ENCODE measurements at places on chromosomes 13 and 19.

GRCh38 chr13:66296875-66297274 lies 933.3 kb downstream of the PCDH9 start:
- no peak for DNase-seq
- H3K4me1 ChIP-seq, result no peaks in the 10 kb centered on the region
- no peak overlapping the region for H3K27ac ChIP-seq
- no peaks in the 10 kb centered on the region for H3K36me3 ChIP-seq
- no peak overlapping the region for H3K4me3 ChIP-seq

DNA sequence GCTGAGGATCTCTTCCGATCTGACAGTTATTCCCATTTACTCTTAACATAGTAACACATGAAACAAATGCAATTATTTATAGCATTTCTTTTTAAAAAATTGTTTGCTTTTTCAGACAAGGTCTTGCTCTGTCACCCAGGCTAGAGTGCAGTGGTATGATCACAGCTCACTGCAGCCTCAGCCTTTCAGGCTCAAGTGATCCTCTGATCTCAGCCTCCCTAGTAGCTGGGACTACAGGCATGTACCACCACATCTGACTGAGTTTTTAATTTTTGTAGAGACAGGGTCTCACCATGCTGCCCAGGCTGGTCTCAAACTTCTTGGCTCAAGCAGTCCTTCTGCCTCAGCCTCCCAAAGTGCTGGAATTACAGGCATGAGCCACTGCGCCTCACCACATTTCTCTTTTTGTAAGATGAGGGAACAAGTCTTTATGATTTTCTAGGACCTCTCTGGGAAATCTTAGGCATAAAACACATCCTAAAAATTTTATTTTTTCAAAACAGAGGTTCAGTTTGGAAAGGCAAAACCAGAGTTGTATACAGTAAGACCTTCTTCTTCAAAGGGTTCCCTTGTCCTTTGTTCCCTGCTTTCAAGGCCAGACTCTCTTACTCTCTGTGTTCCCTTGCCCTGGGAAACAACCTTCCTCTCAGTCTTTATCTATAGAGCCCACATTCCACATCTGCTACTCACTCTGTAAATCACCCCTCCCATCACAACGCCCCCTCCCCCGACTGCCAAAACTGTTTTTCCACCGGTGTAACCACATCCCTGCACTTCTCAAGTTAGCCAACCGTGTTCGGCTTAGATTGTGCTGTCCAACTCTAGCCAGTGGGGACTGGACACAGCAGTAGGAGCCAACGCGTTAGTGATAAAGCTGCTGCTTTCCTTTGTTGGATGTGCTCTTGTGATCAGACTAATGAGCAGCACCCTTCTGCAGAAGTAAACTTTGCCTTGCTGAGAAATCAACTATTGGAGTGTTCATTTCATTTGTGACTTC lies 56.2 kb downstream of the DHRS12 start:
- H3K27ac ChIP-seq, result no peak overlapping the region
- no peak overlapping the region for H3K4me3 ChIP-seq
- no peak for DNase-seq
- no peaks in the 10 kb centered on the region for H3K4me1 ChIP-seq

DNA sequence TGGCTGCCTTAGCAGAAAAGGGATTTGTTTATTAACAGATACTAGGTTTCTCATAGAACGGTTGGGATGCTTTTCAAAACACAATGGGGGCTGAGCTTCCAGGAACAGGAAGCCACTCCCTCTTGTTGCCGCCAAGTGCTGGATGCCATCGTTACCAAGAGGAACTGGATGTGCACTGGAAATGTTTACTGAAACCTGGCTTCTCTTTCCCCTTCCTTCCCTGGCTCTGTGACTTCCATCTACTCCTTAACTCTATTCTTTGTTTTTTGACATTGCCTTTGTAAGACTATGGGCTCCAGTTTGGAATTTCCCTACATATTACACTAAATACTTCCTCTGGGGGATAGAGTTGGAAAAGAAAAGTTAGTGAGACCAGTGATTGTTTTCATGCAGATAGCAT lies 11.7 kb upstream of the KL start:
- H3K4me3 ChIP-seq, result no peak overlapping the region
- DNase-seq, result no peak
- peaks cover 24% of the 10 kb centered on the region for H3K27me3 ChIP-seq

DNA sequence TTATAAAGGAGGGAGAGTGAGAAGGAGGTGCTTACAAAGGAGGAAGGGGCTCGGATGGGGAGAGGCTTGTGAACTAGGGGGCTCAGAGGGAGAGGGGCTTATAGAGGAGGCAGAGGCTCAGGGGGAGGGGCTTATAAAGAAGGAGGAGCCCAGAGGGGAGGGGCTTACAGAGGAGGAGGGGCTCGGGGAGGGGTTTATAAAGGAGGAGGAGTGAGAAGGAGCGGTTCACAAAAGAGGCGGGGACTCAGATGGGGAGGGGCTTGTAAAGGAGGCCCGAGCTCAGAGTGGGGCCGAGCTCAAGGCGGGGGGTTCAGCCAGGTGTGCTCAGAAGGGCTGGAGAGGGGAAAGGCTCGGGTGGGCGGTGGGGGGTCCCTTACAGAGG lies 500 bp downstream of the SMIM24 start:
- no peak for DNase-seq
- H3K27ac ChIP-seq, result no peak overlapping the region
- H3K27me3 ChIP-seq, result peaks cover 22% of the 10 kb centered on the region

DNA sequence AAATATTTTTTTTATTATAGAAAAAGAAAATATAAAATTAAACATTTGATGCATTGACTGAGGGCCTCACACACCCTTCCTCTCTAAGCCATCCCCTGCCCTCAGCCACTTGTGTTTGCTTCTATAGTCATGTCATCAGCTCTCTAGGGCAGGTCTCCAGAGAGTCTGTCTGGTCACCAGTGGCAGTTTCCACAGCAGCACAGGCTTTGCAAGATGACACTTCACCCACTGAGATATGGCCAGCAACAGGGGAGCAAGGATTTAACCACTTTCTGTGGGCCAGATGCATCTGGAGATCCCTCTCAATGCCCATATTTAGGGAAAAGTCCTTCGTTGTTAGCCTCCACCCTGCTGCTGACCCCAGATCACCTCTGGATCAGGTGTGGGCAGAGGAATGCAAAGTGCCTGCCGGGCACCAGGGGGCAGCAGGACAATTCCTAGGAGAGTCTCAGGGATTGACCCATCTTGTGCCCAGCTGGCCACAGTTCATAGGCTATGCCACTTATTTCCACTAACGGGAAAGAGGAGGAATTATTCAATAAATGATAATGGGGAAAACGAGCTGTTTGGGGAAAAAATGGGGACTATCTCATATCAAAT lies 4.8 kb downstream of the ABCC4 start:
- H3K36me3 ChIP-seq, result peaks cover 1% of the 10 kb centered on the region
- no peak for DNase-seq
- no peak overlapping the region for H3K4me3 ChIP-seq
- H3K27ac ChIP-seq, result no peak overlapping the region
- peaks cover 16% of the 10 kb centered on the region for H3K4me1 ChIP-seq
- no peaks in the 10 kb centered on the region for H3K27me3 ChIP-seq

DNA sequence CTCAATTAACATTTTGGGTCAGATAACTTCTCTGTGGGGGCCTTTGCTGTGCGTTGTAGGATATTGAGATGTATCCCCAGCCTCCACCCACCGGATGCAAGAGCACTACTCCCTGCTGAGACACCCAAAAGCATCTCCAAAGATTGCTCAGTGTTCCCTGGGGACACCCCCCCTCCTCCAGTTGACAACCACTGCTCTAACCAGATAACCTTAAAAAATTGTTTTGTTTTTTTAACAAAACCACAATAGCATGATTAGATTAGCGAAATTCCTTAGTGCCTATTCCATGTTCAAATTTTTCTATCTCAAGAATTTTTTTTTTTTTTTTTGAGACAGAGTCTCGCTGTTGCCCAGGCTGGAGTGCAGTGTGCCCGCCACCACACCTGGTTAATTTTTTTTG lies 2.6 kb upstream of the EPN1 start:
- H3K36me3 ChIP-seq, result peaks cover 63% of the 10 kb centered on the region
- H3K27me3 ChIP-seq, result no peaks in the 10 kb centered on the region
- H3K4me3 ChIP-seq, result no peak overlapping the region
- peaks cover 43% of the 10 kb centered on the region for H3K4me1 ChIP-seq
- H3K27ac ChIP-seq, result no peak overlapping the region

DNA sequence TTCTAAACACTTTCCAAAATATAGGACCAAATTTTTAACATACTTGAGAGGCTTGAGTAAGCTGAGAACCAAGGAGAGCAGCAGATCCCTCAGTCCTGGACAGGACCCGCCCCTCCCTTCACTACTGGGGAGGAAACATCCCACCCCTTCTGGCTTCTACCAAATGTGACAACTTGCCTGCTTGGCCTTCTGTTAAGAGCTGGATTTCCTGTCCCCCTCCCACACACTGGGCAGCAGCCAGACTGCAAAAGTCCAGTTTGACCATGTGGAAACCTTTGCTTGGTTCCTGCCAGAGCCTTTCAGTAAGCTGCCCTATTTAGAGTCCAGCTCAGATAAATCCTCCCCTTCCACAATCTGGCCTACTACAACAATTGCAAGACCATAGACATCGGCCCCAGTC lies 84.3 kb downstream of the FGF14 start:
- peaks cover 7% of the 10 kb centered on the region for H3K27me3 ChIP-seq
- no peaks in the 10 kb centered on the region for H3K4me1 ChIP-seq
- H3K4me3 ChIP-seq, result no peak overlapping the region
- no peak for DNase-seq
- no peak overlapping the region for H3K27ac ChIP-seq

DNA sequence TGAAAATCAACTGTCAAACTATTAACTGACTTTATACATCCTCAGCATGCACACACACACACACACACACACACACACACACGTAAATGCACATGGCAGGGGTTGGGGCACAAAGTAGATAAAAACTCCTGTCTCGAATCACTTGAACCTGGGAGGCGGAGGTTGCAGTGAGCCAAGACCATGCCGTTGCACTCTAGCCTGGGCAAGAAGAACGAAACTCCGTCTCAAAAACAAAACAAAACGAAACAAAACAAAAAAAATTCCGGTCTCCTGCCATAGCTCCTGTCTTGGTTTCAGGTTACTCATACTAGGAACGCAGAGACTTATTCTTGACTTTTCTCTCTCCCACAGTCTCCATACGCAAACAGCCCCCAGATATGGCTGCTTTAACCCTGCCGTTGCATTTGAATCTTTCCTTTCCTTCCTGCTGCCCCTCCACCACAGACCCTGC lies 148.9 kb downstream of the SHISA2 start:
- H3K4me1 ChIP-seq, result peaks cover 4% of the 10 kb centered on the region
- H3K36me3 ChIP-seq, result no peaks in the 10 kb centered on the region
- H3K27me3 ChIP-seq, result peaks cover 23% of the 10 kb centered on the region
- no peak for DNase-seq
- H3K27ac ChIP-seq, result no peak overlapping the region

- no peak for DNase-seq
- no peak overlapping the region for H3K27ac ChIP-seq
- no peaks in the 10 kb centered on the region for H3K4me1 ChIP-seq
- H3K4me3 ChIP-seq, result no peak overlapping the region
- H3K36me3 ChIP-seq, result no peaks in the 10 kb centered on the region
These were observed 329.1 kb downstream of the SLITRK5 start for GRCh38 chr13:88000239-88000638.

- H3K4me3 ChIP-seq, result peak overlapping the region; percentile 71
- no peaks in the 10 kb centered on the region for H3K27me3 ChIP-seq
- peaks cover 57% of the 10 kb centered on the region for H3K4me1 ChIP-seq
- H3K27ac ChIP-seq, result peak overlapping the region; percentile 94
- H3K36me3 ChIP-seq, result peaks cover 54% of the 10 kb centered on the region
These were observed 6.7 kb downstream of the POLR2E start for GRCh38 chr19:1088416-1089010.

GRCh38 chr13:41561170-41561569 lies 103.8 kb downstream of the RGCC start:
- H3K4me1 ChIP-seq, result no peaks in the 10 kb centered on the region
- no peak overlapping the region for H3K4me3 ChIP-seq
- H3K36me3 ChIP-seq, result peaks cover 6% of the 10 kb centered on the region

DNA sequence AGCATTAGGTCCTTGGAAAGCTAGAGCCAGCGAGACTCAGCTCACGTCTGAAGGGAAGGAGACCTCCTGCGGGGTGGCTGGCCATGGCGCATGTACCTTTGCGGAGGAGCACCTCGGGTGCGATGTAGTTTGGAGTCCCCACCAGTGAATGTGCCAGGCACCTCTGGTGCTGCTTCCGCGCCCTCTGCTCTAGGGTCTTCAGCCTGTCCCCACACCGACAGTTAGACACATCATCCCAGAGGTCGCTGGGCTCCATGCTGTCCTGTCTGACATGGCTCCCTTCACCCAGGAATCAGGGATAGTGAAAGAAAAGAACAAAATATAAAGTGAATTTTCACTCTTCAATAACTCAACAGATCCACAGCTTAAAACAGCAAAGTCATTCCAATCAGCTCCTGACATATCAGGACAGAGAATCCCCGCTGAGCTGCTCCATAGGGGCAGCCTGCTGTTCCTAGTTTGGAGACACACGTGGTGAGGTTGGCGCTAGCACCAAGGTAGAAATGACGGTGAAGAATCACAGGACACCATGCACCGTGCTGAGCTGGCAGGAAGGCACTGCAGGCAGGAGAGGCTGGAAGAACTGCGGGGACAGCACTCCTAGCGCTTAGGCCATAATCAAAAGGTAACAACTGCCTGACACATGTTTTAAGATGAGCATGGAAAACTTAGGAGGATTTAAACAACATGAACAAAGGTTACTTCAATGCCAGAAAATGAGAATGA lies 79.0 kb upstream of the XPO4 start:
- no peaks in the 10 kb centered on the region for H3K27me3 ChIP-seq
- H3K36me3 ChIP-seq, result peaks cover 20% of the 10 kb centered on the region
- H3K4me3 ChIP-seq, result no peak overlapping the region
- no peak overlapping the region for H3K27ac ChIP-seq
- DNase-seq, result no peak

DNA sequence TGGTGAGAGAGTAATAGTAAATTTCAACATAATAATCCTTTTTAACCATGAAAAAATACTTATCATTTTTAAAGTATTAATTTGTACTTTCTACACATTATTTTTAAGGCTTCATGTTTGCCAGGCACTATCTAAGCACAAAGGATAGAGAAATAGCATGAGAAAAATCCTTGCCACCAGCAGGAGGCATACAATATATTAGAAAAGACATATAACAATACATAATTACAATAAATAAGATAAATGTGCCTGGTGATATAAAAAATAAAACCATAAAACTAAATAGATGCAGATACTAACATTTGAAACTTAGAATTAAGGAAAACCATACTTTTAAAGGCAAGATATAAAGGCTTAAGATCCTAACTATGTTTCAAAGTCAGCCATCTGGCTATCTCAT lies 1256.4 kb downstream of the DIAPH3 start:
- H3K27ac ChIP-seq, result no peak overlapping the region
- peaks cover 5% of the 10 kb centered on the region for H3K27me3 ChIP-seq
- H3K4me1 ChIP-seq, result no peaks in the 10 kb centered on the region
- H3K36me3 ChIP-seq, result no peaks in the 10 kb centered on the region
- DNase-seq, result no peak

- H3K27ac ChIP-seq, result no peak overlapping the region
- no peaks in the 10 kb centered on the region for H3K36me3 ChIP-seq
- no peak for DNase-seq
- H3K27me3 ChIP-seq, result peaks cover 46% of the 10 kb centered on the region
- peaks cover 4% of the 10 kb centered on the region for H3K4me1 ChIP-seq
These were observed 8.2 kb upstream of the ADAMTS10 start for GRCh38 chr19:8618751-8619150.

- H3K27me3 ChIP-seq, result no peaks in the 10 kb centered on the region
- peaks cover 29% of the 10 kb centered on the region for H3K36me3 ChIP-seq
- no peak for DNase-seq
These were observed 13.1 kb upstream of the MZF1 start for GRCh38 chr19:58586133-58586765.
